ENCODE measurements at places on chromosomes 16 and 17.

GRCh38 chr17:43025290-43025657 is 243 bp downstream of the RND2 start:
- peak; percentile 49 for DNase-seq

DNA sequence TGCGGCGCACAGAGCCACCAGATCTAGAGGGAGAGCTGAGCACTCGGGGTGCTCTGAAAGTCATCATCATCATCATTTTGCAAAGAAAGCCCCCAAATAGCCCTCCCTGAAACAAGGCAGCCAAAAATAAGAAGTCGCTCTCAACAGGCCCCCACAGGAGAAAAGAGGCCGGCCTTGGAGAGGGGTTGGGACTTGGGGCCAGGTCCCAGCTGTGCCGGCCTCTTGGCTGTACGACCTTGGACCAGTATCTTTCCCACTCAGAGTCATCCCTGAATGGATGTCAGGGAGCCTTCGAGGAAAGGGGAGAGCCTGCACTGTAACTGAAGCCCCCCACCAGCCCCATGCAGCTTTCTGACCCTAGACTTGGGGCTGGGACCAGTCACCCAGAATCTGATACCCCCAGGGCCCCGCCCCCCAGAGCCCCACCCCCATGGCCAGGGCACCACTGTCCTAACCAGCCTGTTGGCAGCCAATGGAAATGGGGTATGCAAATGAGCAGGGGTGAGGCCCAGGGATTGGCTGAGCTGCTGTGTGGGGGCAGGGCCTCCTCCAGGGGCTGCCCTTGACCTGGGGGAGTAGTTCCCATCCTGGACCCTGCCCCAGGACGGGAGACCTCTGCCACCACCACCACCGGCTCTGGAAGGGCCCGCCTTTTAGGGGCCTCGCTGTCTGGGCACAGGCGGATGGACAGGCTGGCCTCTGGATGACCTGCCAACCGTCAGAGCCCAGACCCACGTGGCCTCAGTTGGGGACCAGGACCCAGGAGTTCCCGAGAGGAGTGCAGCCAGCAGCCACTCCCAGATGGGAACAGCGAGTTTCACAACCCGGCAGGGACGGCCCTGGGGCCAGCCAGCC is 15.4 kb downstream of the ZFPM1 start:
- peak; percentile 58 for DNase-seq

DNA sequence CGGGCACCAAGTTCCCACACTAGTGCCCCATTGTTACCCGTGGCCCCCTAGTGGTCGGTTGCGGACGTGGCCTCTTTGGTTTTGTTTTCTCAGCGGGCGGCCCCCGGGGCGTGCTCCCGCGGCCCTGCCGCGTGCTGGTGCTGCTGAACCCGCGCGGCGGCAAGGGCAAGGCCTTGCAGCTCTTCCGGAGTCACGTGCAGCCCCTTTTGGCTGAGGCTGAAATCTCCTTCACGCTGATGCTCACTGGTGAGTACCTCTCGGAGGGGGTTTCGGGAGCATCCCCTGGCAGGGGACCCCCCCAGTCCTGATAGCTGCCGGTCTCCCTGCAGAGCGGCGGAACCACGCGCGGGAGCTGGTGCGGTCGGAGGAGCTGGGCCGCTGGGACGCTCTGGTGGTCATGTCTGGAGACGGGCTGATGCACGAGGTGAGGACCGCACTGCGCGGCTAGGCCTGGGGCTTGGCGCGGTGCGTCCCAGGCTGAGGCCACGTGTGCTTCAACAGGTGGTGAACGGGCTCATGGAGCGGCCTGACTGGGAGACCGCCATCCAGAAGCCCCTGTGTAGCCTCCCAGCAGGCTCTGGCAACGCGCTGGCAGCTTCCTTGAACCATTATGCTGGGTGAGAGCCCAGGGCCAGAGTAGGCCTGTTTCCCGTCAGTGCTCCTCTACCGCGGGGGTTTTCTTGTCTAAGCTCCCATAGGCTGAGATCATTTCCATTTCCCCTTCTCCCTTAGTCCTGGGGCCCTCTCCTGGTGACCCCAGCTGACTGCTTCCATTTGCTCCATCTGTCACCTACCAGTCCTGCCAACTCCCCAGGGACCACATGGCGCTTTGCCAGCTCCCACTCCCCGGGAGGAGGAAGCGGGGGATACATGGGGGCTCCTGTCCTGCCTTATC is 1.7 kb downstream of the SPHK1 start:
- peak; percentile 90 for DNase-seq

GRCh38 chr16:3623642-3624041 is 12.2 kb upstream of the SLX4 start:
- DNase-seq: no peak

GRCh38 chr16:10111156-10111761 is 71.0 kb downstream of the GRIN2A start:
- DNase-seq: no peak

- DNase-seq: peak; percentile 16
Measured at GRCh38 chr17:57603978-57604377, 141.1 kb downstream of the CCDC182 start.

GRCh38 chr17:33689725-33690124 is 396.6 kb upstream of the ASIC2 start:
- DNase-seq: no peak

DNA sequence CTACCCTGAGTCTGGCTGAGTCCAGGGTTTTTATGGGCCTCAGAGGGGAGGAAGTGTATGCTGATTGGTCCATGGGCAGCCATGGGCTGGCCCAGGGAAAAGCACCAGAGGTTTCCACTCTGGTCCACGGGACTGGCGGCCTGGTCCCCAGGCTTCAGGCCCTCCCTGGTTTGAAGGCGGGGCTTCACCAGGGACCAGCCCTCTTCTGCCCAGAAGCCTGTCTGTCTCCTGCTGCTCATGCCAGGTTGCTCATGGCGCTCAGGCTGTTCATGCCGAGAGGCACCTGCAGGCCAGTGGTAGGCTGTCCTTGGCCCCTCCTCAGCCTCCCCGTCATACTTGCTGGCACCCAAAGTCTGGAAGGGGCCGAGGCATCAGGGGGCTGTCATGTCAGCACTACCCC is 45.0 kb upstream of the CLEC19A start:
- no peak for DNase-seq

DNA sequence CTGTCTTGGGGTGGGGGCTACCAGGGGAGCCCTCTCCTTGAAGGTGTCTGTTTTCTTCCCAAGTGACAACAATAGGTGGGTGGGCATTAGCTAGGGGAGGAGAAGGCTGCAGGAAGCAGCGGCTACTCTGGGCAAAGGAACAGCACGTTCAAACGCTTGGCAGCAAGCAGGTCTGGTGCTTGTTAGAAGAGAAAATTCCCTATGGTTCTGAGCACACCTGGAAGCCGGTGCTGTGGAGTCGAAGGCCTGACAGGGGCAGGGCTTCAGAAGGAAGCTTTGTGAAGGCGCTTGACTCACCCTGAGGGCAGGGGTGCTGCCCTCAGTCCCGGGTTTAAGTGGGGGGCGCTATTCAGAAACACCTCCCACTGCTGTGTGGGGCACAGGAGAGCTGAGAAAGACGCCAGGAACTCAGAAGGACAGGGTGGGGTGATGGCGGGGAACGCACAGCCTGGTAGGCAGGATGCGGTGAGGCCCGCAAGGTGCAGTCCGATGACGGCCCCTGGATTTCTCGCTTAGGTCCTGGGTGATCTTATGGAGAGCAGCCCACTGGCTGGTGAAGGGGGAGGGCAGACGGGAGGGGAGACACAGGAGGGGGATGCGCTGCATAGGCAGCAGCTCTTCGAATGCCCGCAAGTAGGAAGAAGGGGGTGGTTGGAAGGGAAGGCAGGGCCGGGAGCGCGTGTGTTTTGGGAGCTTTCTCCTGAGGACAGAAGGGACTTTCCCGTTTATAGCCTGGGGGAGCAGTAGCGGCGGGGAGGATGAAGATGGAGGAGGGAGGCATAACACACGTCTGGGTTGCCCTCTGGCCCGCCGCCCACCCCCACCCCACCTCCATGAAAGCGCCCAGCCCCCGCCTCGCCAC is 3.2 kb downstream of the GJD3 start:
- DNase-seq: peak; percentile 13

- DNase-seq: no peak
Measured at GRCh38 chr17:57585341-57586195, 159.5 kb downstream of the CCDC182 start.

- DNase-seq: no peak
Measured at GRCh38 chr16:75323933-75324332, 72.5 kb upstream of the BCAR1 start.

DNA sequence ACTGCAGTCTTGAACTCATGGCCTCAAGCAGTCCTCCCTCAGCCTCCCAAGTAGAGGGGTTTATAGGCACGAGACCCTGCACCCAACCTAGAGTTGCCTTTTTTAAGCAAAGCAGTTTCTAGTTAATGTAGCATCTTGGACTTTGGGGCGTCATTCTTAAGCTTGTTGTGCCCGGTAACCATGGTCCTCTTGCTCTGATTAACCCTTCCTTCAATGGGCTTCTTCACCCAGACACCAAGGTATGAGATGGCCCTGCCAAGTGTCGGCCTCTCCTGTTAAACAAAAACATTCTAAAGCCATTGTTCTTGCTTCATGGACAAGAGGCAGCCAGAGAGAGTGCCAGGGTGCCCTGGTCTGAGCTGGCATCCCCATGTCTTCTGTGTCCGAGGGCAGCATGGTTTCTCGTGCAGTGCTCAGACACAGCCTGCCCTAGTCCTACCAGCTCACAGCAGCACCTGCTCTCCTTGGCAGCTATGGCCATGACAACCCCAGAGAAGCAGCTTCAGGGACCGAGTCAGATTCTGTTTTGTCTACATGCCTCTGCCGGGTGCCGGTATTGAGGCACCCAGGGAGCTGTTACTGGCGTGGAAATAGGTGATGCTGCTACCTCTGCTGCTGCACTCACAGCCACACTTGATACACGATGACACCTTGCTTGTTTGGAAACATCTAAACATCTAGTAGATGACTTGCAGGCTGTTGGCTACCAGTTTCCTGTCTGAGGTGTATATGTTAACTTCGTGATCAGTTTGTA is 3.3 kb downstream of the RPL13 start:
- no peak for DNase-seq

- no peak for DNase-seq
Measured at GRCh38 chr17:562174-562573, 152.5 kb downstream of the VPS53 start.

GRCh38 chr17:50683434-50684287 is 24.1 kb downstream of the ANKRD40 start:
- DNase-seq: no peak

DNA sequence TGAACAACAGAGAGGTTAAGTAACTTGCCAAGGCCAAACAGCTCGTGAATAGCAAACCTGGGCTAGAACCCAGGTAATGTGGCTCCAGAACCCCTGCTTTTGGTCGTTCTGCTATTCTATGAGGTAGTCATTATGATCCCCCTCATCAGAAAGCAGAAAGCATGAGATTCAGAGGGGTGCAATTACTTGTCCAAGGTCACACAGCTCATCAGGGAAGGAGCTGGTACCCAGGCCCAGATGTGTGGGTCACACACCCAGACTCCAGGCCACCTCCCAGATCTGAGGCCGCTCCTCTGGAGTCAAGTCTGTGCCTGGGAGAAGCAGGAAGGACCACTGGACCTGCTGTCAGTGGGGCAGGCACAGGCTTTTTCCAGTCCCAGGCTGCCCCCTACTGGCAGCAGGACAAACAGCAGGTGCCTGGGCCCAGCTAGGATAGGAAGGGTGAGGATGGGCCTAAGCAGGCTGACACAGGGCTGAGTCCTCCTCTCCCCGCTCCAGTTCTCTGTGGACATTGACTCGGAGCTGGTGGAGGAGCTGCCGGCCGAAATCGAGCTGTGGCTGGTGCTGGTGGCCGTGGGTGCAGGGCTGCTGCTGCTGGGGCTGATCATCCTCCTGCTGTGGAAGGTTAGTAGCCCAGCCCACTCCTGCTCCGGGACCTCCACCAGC is 7.8 kb upstream of the PDK2 start:
- DNase-seq: peak; percentile 82

DNA sequence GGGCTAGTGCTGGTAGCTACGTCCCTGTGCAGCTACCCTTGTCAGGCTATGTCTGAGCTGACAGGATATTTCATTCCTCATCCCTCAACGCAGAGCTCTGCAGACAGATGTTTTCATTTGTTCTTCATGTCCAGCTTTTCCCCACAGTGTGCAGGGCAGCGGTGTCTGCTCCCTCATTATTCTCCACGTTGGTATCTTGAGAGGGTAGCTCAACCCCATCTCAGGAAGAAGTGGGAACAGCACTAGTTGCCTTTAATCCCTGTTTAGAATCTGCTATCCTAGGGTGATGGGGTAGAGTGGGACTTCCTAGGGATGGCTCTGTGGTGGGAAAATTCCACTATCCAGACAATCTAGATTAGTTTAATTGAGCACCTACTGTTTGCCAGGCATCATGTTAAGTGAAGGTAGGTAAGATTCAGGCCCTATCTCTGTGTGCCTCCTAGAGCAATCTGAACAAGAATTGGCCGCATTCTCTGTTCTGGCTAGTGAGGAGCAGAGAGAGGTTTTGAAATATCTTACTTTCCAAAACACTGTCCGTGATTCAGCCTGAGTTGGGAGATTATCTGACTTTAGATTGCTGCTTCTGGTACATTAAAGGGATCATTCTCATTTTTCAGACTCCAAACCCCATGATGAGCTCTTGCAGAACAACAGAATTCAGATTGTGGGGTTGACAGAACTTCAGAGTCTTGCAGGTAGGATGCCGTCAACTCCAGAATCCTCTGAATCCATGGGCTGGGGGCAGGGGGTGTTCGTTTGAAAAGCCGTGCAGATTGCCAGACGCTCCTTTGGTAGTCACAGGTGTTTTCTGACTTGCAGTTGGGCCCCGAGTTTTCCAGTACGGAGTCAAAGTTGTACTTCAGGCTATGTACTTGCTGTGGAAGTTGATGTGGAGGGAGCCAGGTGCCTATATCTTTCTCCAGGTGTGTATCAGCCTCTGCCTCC is 963 bp downstream of the ALG1 start:
- DNase-seq: no peak

DNA sequence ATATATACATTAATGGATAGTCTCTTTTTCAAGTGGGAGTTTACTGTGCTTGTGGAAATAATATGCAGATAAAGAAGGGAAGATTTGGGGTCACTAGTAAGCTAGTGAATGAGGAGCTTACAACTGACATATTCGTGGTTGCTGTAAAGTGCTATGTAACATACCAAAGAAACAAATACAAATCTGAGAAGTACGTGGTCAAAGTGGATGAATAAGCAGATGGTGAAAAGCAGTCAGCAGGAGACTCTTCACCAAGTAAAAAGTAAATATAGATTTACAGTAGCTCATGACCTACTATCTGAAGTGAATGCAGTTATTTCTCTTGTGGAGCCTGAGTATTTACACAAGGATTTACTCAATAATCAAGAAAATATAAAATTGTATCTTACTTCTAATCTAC is 136.6 kb upstream of the ELAC2 start:
- DNase-seq: no peak

DNA sequence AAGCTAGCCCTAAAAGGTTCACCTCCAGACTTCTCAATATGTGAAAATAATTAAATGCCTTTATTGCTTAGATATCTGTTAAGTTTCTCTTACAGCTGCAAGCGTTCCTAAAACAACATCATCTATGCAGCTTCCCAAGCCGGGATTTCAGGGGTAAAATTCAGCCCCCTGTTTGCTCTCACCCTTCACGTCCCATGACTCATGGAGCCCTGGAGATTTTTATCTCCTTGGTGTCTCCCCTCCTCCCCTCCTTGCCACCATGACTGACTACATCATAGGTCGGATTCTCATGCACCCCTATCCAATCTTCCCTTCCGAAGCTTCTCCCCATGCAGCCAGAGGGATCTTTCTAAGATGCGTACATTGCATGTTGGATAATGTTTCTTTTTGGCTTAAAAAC is 21.0 kb upstream of the CACNG4 start:
- DNase-seq: no peak

Data from NCI-H524 (cell line).